ENCODE measurements at places on chromosomes 7 and 10. TPM values are rescaled to one million over a fixed set of nuclear protein-coding genes. Genes with fewer than 3 reads are reported as not detected.

The RAMP3 gene
- not detected for total RNA-seq

The OR9A2 gene
- total RNA-seq = not detected

The OGDHL gene
- total RNA-seq = 0.15 TPM

The UBN2 gene
- 2.6 TPM for total RNA-seq

The CLDN12 gene
- 26.9 TPM for total RNA-seq

The EXOC6 gene
- total RNA-seq = 15.2 TPM

The NPTX2 gene
- total RNA-seq = not detected

Measured in A549 treated with DMSO at 1 μM for 4 hours (cell line).